Activated CD4-positive, alpha-beta T cell treated with anti-CD3 and anti-CD28 coated beads for 4 hours (primary cell): ENCODE measurements at places on chromosomes 1 and 21.

GRCh38 chr1:184563308-184563707 lies 176.5 kb downstream of the C1orf21 start:
- DNase-seq: no peak

GRCh38 chr21:35351434-35351833 lies 302.3 kb upstream of the RUNX1 start:
- no peak for DNase-seq

GRCh38 chr1:226293553-226293920 lies 15.4 kb downstream of the LIN9 start:
- no peak for DNase-seq

- no peak for DNase-seq
Measured at GRCh38 chr21:41199123-41199522, 31.2 kb downstream of the BACE2 start.

DNA sequence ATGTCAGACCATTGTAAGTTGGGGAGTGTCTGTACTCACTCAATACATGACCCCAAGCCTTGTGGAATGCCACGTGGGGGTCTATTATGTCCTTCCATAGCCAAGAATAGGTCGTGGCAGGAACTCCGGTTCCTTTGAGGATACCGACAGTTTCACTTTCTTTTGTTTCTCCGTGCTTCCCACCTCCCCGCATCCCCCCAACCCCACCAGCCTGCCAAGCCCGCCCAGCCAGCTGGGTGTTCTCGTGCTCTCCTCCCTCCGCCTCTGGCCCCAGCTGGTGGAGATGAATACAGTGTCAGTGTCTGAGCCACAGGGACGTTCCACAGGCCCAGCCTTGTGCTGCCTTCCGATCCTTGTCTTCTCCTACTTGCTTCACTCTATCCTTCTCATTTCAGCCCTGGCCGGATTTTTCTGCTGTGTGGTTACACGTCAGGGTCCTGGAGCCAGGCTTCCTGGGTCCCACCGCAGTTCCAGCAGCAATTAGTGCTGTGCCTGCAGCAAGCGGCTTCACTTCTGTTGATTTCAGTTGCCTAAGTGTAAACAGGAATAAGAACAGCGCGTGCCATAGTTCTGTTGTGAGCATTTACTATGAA lies 4.1 kb upstream of the AGTRAP start:
- no peak for DNase-seq

- DNase-seq: no peak
Measured at GRCh38 chr1:229563241-229563640, 4.7 kb upstream of the ABCB10 start.

DNA sequence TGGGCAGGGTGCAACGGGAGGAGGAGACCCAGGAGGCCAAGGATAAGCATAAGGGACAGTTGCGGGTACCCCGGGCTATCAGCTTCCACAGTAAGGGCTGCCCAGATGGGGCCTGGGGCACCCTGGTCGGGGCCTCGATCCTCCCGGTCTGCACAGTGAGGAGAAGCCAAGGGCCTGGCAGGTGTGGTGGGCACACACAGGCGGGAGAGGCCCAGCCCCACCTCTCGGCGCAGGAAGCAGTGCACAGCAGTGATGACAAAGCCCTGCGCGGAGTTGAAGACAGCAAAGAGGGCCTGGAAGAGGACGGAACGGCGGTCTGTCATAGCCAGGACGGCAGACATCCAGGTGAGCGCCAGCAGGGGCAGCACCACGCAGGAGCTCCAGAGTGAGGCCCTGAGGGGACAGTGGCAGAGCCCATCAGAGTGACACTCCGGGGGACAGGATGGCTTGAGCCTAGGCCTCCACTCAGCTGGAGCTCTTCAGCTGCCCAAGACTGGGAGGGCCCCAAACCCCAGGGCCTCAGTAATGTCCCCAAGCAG lies 29.0 kb upstream of the COL16A1 start:
- DNase-seq: no peak

- DNase-seq: no peak
Measured at GRCh38 chr1:181416268-181416860, 67.0 kb upstream of the CACNA1E start.

DNA sequence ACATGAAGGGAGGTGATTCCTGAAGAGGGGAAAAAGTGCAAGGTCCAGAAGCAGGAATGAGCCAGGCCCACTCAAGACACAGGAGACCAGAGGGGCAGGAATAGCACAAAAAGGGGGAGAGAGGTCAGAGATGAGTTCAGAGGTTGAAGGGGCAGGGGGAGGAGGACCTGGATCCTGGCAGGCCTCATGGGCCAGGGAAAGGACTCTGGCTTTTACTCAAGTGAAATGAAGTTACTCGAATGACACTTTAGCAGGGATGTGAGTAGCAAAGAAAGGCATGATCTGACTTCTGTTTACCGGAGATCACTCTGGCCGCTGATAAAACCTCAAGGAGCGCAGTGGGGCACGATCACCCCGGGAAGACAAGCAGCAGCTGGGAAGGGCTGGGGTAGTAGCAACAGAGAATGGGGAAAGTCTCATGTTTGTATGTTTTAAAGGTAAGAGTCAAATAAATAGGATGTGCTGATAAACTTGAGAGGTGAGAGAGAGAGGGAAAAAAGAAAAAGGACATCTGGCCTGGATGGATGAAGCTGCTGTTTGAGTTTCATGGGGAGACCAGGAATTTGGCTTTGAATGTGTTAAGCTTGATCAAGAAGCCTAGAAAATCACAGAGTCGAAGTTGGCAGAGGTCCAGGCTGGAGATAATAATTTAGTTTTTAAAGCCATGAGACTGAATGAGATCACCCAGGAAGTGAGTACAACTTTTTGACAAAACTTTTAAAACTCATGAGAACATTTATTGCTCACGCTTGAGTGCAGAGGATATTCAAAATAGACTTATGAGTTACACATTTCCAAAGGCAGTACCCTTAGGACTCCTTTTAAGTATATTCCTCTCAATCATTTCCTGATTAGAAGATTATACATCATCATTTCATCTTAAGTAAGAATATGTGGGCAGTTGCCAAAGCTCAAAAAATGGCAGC lies 156.0 kb downstream of the RERE start:
- DNase-seq: peak; percentile 40

- DNase-seq: no peak
Measured at GRCh38 chr1:103997631-103998030, 247.9 kb downstream of the AMY1C start.

DNA sequence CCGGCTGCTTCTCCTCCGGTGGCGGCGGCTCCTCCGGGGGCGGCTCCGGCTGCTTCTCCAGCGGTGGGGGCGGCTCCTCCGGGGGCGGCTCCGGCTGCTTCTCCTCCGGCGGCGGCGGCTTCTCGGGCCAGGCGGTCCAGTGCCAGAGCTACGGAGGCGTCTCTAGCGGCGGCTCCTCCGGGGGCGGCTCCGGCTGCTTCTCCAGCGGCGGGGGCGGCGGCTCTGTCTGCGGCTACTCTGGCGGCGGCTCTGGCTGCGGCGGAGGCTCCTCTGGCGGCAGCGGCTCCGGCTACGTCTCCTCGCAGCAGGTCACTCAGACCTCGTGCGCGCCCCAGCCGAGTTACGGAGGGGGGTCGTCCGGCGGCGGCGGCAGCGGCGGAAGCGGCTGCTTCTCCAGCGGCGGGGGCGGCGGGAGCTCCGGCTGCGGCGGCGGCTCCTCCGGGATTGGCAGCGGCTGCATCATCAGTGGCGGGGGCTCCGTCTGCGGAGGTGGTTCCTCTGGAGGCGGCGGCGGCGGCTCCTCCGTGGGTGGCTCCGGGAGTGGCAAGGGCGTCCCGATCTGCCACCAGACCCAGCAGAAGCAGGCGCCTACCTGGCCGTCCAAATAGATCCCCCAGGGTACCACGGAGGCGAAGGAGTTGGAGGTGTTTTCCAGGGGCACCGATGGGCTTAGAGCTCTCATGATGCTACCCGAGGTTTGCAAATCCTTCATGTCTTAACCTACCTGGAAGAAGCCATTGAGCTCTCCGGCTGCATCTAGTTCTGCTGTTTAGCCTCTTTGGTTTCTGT lies 2.0 kb downstream of the LORICRIN start:
- DNase-seq: peak; percentile 44

DNA sequence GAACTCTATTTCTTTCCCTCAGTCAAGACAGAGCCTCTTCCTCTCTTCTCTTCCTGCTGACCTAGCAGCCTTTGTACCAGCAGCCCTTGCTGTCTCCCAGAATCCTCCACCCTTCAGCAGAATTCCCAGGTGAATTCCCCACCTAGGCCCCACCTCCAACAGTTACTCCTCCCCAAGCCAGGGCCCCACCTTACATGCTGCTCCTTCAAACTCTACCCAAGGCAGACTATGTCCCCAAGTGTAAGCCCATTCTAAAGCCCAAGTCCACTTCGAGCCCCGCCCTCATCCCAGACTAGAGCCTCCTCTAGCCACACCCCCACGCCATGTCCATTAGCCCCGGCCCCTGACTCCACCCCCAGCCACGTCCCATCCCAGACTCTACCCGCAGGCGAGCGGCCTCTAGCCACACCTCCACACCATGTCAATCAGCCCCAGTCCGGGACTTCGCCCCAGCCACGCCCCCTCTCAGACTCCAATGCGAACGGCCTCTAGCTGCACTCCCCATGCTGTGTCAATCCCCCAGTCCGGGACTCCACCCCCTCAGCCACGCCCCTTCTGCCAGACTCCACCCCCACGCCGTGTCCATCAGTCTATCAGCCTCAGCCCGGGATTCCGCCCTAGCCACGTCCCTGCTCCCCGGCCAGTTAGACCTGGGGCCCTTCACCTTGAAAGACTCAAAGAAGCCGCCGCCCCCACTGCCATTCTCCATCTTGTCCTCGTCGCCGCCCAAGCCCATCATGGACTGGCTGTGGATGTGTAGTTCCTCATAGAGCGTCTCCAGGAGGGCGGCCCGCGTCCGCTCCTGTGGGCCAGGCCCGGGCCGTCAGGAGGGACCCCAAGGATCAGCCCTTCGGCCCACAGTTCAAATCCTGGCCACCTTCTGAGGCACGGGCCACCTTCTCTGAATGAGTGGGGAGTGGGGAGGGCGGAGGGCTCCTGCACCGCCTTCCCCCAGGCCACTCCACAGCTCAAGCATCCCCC lies 61.3 kb downstream of the RAP1GAP start:
- peak; percentile 7 for DNase-seq

- peak; percentile 60 for DNase-seq
Measured at GRCh38 chr1:224644553-224645154, 28.5 kb downstream of the CNIH3 start.

DNA sequence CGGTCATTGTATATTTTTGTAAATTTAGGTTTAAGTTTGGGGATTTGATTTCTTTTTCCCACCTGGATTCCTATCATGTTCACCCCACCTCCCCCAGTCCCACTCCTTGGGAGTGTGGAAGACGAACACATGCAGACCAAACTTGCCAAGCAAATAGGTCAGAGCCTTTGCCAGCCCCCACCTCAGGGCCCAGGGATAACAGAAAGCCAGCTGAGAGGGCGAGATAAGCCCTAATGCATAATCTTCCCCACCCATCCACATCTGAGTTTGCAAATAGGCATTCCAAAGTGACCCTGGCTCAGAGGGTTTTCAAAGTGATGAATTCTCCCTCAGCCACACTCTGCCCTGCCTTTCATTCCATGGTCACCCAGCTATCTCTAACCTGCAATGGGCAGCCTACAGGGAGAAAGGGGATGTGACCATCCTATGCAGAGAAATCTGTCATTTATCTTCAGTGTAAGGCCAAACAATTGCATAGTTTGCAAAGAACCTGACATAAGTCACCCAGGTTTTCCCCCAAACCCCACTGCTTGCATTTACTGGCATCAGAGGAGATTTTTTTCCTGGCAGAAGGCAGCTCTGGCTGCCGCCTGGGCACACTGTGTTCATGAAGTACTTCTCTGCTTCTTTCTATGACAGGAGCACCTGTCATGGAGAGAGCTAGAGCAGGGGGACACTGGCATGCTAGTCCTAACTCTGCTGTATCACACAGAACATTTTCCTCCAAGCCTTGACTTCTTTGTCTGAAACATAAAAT lies 69.0 kb upstream of the NFIA start:
- DNase-seq: no peak

DNA sequence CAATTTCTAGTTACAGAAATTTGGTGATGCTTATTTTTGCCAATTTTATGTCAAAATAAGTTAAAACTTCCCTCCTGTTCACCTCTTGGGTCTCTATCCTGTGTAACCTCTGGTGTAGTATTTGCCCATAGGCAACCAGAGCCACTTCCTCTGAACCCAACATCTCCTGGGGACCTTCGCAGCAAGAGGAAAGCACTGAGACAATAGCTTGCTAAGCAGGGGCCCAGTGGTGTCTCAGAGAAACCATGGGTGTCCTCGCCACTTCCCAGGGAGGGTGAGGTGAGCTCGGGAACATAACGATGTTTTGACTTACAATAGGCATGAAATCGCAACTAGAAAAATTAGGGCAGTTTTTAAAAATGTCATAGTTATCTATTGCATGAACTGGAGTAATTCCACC lies 56.4 kb upstream of the SCCPDH start:
- DNase-seq: no peak

- no peak for DNase-seq
Measured at GRCh38 chr1:24656046-24656445, 12.9 kb downstream of the SRRM1 start.

GRCh38 chr1:119554183-119554582 lies 47.2 kb downstream of the HSD3B1 start:
- DNase-seq: no peak

- DNase-seq: no peak
Measured at GRCh38 chr1:51423073-51423821, 92.9 kb upstream of the TTC39A start.

DNA sequence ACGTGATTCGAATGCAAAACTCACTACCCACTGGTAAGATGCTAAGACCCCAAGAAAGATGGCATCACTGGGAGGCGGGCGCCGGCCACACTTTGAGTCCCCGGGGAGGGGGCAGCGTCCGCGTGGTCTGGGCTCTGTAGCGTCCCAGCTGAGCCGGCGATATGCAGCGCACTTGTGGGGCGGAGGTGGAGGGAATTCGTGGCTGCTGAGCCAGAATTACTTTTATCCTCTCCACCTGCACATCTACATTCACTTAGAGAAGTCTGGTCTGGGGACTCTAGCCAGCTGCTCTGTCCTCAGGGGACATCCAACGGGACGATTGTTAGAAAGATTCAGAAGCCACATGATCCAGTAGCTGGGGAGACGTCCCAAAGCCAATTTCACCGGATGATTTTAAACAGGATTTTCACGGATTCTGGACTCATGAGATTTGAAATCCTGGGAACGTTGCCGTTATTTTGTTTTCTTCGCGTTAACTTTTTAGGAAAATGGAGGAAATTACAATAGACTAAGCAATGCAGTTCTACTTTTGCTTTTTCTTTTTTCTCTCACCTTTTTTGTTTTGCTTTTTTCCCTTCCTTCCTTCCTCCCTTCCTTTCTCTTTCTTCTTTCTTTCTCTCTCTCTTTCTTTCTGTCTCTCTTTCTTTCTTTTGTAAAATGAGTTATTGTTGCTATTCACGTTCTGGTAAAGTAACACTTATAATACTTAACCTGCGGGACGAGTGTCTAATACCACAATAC lies 1.3 kb downstream of the JAM2 start:
- DNase-seq: no peak
